CD8-positive, alpha-beta T cell (primary cell): ENCODE measurements at places on chromosomes 7 and 10.

DNA sequence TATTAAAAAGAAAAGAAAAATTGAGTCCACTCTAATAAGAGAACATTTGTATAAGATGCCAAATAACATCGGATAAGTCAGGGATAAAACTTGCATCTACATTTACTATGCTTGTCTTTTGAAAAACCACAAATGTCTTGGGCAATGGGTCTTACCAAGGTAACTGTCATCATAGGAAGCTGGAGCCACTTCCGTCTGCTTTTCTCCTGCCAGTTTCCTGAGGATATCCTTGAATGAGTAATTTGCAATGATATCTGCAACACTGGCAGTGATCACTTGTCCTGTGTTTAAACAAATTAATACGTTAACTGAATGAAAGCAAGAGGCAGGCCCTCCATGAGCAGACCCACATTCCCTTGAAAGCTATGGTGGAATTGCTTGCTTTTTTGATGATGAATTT is 47.3 kb downstream of the ITGA8 start:
- DNase-seq: no peak

DNA sequence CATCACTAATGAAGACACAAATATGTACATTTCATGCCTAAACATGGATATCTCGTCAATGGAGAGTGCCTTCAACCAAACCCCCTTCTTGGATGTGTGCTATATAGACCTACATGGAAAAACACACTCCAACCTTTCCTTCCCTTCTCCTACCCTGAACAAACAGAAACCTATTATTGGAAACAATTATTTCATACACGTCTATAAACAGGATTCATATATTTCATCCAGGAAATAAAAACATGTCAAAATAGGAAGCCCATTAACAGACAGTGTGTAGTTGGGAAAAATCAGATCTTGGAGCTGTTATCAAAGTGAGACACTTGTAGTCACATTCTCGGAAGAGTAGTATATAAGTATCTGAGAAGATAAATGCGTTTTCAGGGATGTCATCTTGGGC is 81.1 kb downstream of the NRP1 start:
- no peak for DNase-seq

DNA sequence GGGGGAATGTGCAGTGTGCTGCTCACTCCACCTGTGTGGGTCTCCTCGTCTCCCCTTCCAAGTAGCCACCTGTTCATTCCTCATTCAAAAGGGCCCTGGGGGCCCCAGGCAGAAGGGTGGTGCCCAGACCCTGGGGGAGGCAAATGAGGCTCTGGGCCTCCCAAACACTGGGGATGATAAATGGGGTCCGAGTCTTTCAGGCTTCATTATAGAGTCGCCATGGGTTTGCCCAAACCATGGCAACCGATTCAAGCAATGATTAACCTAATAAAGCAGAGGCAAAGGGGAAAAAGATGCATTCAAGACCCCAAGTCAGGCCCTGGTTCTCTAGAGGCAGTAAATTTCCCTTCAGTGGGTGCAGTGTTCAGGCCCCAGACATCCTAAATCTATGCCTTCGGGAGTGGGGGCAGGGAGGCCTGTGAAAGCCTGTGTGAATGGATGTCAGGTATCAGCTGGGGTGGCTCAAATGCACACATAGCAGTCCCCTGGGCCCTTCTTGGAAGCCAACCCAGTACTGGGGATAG is 10.4 kb downstream of the NEUROG3 start:
- no peak for DNase-seq

DNA sequence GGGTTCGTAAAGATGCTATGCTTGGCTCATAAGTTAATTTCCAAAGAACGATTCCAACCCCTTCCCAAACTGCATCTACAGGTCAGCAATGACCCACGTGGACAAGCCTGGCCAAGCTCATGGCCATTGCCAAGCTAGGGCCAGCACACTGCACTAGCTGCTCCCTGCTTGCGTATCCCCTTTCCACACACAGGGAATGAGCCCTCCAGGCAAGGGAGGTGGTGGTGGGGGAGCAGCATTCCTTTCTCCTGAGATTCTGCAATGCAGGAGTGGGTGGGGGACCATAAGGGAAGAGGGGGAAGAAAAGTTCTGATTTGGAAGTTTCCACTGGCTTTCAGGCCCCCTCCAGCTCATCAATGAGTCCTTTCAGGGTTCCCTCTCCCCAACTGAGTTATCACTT is 56.0 kb downstream of the SH3PXD2A start:
- DNase-seq: no peak

DNA sequence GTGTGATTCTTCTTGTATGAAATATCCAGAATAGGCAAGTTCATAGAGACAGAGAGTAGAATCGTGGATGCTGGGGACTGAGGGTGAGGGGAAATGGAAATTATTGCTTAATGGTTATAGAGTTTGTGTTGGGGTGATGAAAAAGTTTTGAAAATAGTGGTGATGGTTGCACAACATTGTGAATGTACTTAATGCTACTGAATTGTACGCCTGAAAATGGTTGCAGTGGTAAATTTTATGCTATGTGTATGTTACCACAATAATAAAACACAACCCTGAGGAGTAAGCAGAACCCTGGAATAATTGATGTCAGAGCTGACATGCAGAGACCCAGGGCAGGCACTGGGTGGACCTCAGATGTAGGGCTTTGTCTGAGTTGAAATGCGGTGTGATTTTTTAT is 57.6 kb downstream of the TACR2 start:
- no peak for DNase-seq

- DNase-seq: no peak
Observed at GRCh38 chr7:25839084-25839769, 312.8 kb upstream of the NFE2L3 start.

- DNase-seq: no peak
Observed at GRCh38 chr10:43251419-43252165, 15.3 kb downstream of the RASGEF1A start.

GRCh38 chr7:17674166-17674942 is 265.9 kb downstream of the SNX13 start:
- DNase-seq: no peak

DNA sequence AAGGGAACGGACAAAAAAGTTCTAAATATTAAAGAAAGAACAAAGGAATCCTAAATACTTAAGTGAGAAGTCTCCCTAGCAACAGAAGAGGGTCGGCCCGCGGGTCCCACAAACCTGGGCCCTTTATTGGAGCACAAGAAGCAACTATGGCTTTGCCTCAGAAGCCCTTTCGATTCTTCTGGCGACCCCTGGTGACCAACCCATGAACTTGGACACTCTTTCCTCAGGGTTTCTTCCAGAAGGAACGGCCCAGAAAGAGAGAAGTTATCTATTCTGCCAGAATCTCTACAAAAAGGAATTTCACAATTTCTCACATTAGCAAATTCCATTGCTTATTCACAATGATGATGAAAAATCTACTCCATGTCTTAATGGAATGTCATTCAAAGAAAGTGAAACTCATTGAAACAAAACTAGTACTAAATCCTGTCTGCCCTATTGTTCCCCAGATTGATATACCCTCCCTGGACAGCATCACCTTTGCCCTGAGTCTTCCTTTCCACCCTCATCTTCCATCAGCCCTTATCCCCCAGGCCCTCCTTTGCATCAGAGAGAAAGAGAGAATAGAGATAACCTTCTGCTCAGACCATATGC is 43.7 kb downstream of the CPVL start:
- no peak for DNase-seq

DNA sequence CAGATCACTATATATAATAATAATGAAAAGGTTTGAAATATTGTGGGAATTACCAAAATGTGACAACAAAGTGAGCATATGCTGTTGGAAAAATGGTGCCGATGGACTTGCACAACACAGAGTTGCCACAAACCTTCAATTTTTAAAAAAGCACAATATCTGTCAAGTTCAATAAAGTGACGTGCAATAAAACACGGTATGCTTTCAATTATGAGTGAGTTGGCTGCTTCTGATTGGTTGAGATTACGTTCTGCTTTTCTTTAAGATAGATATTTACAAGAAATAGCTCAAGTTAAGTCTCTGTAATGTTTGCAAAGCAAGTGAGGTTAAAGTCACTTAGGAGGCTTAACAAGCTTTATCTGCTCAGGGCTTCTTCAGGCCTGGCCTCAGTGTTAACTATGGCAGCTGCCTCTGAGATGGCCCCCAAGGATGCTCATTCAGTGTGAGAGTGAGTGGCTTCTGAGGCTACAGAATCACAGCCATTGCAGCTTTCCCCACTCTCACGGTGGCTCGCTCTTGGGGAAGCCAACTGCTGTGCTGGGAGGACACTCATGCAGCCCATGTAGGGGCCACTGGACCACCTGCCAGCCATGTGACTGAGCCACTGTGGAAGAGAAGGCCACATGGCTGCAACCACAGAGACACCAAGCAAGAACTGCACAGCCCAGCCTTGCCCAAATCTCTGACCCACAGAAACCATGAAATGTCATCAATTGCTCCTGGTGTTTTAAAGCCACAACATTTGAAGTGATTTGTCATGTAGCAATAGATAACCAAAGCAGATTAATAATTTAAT is 78.3 kb upstream of the TMEM72 start:
- no peak for DNase-seq

DNA sequence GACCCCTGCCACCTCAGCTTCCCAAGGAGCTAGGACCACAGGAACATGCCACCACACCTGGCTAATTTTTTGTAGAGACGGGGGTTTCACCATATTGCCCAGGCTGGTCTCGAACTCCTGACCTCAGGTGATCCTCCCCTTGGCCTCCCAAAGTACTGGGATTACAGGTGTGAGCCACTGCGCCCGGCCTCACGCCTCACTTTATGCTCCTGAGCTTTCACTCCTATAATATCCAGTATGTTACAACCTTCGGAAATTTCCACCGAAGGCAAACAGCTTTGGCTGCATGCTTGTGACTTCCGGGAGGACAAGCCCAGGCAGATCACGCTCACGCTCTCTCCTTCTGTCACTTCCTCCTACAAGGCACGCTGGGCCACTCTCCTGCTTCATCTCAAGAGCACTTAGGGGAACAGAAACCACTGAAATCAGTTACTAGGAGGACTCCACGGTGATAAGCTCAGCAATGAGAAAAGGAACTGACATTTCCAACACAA is 4.4 kb upstream of the MAD1L1 start:
- no peak for DNase-seq

GRCh38 chr10:102712843-102713538 is 1.2 kb downstream of the ARL3 start:
- no peak for DNase-seq

GRCh38 chr7:132397070-132397469 is 179.2 kb downstream of the PLXNA4 start:
- no peak for DNase-seq

GRCh38 chr7:75534727-75535307 is 42.7 kb downstream of the SPDYE5 start:
- no peak for DNase-seq

DNA sequence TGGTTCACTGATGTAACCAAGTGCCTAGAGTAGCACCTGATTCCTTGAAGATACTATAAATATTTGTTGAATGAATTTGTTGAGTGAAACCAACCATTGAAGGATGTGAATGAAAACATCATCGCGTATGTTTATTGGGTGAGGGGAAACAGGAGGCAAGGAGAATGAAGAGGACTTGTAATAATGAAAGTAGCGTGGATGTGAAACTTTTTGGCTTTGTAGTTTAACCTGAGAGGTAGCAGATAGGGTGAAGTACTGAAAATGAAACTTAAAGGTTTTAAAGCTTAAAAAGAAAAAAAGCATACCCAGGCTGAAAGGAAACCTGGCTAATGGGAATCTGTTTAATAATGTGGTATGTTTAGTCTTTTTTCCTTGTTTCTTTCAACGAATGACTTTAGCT is 5.2 kb downstream of the CCNY start:
- no peak for DNase-seq

GRCh38 chr7:6718124-6718523 is 11.4 kb upstream of the ZNF12 start:
- DNase-seq: no peak

DNA sequence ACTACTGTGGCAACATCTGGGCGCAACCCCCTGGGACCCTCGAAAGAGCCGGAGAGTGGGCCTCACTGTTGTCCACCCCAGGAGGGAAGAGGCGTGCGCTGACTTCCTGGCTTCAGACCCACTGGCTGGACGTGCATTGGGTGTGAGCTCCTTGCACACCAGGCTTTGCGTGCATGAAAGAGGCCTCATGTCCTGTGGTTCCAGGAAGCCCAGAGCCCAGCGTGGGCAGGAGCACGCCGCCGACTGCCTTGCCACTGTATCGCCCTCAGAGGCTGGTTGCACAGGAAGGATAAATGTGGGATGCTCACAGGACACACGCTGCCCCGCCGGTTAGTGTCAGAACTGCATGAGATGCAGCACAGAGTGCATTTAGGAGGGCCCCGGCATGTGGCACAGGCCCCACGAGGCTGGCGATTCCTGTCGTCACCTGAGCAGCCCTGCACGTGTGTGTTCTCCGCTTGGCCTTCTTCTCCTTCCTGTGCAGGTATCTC is 8.5 kb upstream of the JAKMIP3 start:
- DNase-seq: no peak

GRCh38 chr7:48170506-48170905 is 752 bp upstream of the ABCA13 start:
- no peak for DNase-seq

DNA sequence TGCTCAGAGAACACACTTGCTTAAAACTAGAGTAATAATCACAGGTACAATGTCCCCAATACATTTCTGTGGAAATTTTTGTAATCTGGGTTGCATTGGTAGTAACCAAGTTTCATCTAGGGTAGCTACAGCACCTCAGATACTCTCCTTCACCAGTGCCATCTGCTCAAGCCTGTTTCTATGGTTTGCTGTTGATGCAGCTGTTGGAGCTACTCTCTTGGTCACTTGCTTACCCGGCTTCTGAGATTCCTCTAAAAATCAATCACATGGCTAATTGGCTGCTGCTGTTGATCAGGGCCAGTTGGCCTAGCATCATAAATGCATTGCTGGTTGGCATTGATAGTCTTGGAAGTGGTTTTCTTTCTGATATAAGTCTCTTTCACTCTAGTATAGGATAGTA is 220.8 kb downstream of the BICC1 start:
- no peak for DNase-seq

GRCh38 chr10:127218658-127219057 is 22.3 kb upstream of the INSYN2A start:
- DNase-seq: no peak

DNA sequence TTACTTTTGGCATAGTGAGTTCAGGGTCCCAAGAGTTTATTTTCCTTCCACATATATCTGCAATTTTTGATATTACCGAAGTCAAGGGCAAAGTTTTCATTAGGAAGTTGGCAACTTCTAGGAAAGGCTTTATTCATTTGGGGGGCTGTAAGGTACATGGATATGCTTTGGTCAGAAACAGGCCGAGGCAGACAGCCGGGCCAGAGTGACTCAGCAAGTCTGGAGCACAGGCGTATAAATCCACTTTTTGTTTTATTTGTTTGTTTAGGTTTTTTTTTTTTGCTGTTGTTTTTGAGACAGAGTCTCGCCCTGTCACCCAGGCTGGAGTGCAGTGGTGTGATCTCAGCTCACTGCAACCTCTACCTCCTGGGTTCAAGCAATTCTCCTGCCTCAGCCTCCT is 3.7 kb downstream of the ZNF680 start:
- no peak for DNase-seq

- DNase-seq: no peak
Observed at GRCh38 chr7:11665357-11665756, 166.6 kb downstream of the THSD7A start.
